ENCODE measurements at places on chromosomes 4 and X.

- DNase-seq: no peak
Measured at GRCh38 chr4:12123707-12124106, 695.0 kb upstream of the HS3ST1 start.

- no peak for DNase-seq
Measured at GRCh38 chr4:158268553-158268952, 58.3 kb downstream of the TMEM144 start.

- DNase-seq: no peak
Measured at GRCh38 chr4:89069481-89069880, 12.5 kb upstream of the FAM13A start.

- no peak for DNase-seq
Measured at GRCh38 chrX:154068560-154068959, 29.0 kb downstream of the MECP2 start.

- no peak for DNase-seq
Measured at GRCh38 chrX:136755411-136755810, 25.3 kb downstream of the ARHGEF6 start.

DNA sequence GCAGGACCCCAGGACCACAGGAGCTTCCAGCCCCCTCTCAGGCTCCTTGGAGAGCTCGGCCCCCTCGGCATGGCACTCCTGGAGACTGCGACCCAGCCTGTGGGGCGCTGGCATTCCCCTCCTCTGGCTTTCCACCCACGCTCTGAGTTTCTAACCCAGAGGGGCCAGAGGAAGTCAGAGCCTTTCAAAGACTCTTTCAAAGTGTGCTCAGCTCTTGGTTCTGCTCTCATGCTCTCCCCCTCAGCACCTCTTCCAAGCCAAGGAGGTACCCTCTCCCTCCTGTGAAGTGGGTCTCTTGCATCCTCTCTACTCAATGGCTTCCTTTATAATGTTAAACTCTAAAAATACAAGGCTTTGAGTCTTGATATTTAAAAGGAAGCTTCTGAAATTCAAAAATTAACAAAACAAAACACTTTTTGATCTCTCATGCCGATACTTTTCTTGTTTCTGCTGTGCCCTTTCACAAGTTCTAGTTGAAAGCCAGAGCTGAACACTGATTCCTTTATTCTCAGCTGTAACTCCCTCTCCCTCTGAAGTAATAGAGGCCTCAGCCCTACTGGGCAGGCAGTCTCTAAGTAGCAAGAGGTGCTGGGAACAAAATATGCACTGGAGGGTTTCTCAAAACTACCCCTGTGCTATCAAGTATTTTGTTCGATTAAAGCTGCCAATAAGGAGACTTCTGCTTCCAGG lies 82.8 kb downstream of the NAT8L start:
- peak; percentile 71 for DNase-seq

- no peak for DNase-seq
Measured at GRCh38 chr4:176009254-176009653, 56.4 kb upstream of the WDR17 start.

DNA sequence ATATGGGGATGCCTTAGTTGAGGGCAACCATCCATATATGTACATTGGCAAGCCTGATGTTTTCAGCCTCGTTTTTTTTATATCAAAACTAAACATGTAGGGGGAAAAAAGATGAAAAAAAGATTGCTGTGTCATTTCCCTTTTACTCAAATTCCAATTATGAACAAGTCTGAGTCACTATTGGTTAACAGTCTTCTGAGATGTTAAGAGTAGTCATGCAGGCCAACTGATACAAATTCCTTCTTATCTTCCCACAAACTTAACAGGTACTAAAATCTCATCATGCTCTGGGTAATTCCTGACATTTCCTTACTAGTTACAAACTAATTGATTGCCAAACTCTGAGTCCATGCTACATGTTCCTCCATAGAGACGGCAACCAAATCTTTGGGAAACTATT lies 222.1 kb downstream of the FRMPD4 start:
- peak; percentile 5 for DNase-seq

DNA sequence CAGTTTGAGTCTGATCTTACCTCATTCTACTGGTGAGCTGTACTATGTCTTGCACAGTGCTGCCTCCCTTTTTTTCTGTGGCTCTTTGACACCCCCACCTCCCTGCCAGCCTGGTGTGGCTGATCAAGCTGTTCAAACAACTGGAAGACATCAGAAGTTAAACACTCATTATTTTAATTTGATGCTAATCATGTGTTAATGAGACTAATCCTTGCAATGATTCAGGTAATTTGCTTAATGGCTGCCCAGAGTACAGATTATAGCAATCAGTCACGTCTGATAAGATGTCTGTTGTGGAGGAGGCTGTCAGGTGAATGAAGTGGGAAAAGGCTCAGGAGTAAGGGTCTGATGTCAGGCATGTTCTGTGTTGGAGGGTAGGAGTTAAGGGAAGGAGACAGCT lies 87.4 kb upstream of the GK2 start:
- DNase-seq: no peak

GRCh38 chrX:43835559-43835958 lies 46.7 kb downstream of the MAOB start:
- no peak for DNase-seq

DNA sequence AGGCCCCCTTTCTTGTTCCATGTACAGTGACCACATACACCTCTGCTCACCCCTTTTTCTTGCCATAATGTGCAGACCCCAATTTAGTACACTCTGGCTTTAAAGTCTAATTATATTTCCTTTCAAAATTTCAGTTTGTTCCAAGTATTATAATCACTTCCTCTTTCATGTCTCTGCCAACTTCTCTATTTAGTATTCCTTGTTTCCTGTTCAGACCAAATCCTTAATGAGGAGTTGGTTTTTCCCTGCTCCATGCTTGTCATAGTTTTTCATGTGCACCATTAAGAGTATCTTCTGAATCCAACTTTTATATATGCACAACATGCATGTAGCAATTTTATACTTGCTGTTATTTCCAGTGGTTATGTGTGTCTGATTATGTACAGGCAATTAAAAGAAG lies 32.3 kb downstream of the USP53 start:
- no peak for DNase-seq

DNA sequence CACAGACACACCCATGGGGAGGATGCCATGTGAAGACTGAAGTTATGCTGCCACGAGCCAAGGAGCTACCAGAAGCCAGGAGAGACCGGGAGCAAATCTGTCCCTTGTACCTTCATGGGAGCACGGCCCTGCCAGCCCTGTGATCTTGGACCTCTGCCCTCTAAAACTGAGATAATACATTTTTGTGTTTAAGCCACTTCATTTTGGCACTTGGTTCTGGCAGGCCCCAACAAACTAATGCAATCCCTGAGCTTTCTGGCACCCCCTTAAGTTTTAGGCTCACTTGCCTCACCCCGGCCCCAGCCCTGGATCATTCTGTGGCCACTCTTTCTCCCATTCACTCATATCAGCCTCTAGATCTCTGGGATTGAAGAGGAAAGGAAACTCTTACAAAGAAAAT lies 35.4 kb downstream of the SEL1L3 start:
- no peak for DNase-seq

DNA sequence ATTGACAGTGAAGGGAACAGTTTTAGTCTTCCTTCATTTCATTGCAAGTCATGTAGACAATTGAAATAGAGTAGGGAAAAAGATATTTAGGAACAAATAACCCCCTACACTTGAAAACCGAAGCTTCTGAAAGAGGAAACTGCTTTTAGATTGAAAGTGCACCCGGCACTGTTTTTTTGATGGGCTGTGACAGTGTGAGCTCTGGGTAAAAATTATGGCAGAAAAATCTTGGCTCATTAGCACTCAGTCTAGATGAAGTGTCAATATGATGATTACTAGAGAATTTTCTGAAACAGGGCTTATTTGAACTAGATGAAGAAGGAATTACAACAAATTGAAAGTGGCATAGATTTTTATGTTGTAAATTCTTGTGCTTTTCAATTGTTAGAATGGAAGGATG lies 1132.4 kb downstream of the RAPGEF2 start:
- no peak for DNase-seq

DNA sequence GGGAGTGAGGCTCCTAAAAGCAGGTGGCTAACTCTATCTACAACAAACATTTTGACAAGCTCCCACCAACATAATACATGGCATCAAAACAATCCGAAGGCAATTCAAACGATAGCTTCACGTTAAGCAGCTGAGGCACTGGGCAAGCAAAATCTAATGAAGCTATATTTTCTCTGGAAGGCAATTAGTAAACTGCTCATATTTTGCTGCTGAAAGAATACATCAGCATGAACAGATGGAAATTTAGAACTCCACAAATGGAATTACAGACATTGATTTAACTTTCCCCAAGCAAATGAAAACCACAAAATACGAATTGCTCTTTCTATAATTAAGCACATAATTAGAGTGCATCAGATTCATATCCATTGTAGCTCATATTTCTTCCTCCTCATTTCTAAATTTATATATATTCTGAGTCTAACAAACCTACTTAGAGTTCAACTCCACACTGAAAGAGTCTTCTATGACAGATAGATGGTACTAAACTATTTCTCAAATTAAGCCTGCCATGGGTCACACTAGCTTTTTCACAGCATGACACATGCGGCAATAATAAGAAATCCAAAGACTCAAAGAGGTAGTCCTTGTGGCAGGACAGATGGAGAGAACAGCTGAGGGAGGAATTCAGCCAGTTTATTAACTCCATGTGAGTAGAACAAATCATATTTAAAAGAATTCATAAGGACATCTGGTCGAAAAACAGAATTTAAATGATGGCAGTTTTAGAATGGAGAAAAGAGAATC lies 305.4 kb downstream of the MAPK10 start:
- no peak for DNase-seq

DNA sequence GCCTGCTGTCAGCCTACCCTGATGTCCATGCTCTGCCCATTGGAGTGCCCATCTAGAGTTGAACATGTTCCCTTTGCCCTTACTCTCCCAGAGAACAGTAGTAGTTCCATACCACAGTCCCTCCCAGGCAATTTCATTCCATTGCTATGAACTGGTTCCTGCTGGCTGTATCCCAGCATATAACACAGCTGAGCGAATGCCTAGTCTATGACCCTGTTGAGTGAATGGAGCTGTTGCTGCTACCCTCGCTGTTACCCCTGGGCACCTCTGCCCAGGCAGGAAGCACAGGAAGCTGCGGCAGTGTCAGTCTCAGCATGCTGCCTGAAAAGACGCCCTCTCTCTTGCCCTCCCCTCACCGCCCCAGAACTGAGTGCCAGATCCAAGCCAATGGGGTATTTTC lies 73.3 kb downstream of the SOX3 start:
- DNase-seq: no peak

GRCh38 chr4:68267433-68267944 lies 22.0 kb upstream of the TMPRSS11B start:
- peak; percentile 20 for DNase-seq

DNA sequence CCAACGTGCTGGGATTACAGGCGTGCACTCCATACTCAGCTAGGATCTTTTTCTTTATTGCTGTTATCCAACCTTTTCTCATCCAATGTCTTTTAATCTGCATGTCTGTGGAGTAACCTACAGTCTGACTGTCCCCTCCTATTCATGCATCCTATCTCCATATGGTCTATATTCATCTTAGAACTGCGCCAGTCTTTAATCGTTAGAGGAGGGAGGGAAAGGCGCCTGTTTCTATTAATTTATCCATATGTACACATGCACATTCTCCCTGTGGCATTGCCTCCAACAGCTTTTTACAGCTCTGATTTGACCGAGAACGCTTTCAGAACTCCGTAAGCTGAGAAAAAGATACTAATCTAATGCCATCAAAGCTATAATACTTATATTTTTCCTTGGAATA lies 9.8 kb downstream of the DCTD start:
- DNase-seq: no peak

DNA sequence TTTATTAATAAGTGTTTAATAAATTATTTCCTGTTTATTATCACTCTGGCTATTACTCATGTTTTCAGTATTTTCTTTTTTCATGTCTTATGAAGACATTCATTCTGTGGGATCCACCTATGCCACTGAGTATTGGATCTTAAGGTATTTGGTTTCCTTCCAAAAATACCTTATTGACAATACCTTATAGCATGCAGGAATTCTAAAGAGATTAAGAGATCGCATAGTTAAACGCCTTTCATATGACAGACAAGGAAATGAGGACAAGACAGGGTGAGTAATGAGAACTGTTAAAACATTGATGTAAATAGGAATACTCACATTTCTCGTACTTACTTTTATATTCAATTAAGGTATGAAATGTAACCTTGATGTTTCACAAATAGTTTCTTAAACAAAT lies 38.2 kb upstream of the TMPRSS11B start:
- no peak for DNase-seq

- DNase-seq: no peak
Measured at GRCh38 chr4:47498899-47499298, 13.8 kb downstream of the ATP10D start.

DNA sequence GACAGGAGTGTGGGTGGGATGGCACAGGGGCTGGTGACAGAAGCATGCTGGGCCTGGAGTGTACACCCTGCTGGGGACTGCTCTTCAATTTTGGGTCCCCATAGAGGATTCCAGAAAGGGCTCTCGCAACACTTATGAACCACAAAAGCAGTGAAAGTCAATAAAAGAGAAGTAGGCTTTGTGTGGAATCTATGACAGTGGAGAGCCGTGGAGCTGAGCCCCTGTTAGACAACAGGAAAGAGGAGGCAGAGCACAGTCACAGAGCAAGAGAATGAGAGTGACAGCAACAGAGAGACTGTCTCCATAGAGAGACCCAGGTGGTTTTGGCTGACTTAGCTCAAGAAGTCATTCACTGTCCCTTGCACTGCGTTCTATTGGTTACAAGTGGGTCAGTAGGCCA lies 135.1 kb upstream of the ATP6AP2 start:
- no peak for DNase-seq

DNA sequence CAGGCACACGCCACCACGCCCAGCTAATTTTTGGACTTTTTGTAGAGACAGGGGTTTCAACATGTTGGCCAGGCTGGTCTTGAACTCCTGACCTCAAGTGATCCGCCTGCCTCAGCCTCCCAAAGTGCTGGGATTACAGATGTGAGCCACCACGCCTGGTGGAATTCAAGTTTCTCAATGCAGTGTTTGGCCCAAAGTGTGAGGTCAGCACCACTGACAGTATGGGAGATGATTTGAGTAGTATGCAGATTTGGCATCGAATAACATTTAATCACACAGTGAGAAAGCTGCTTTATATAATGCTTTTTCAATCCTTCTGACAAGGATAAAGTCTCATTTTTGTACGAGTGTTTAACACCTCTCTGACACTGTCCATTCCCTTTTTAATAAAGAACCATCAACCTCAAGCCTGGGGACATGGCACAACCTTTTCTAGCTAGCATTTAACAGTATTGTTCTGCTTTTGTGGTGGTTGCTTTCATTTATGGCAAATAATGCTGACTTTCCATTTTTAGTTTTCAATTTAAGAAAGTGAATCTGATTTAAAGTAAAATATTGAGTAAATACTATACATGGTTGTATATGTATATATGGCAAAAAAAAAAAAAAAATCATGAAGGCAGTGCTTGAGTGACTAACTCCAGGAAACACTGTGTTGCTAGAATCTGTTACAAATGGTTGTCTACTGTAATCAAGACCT lies 4.3 kb upstream of the NSUN7 start:
- DNase-seq: no peak

- DNase-seq: no peak
Measured at GRCh38 chr4:65021149-65021548, 611.9 kb upstream of the TECRL start.

GRCh38 chr4:118773429-118773792 lies 62.5 kb downstream of the SEC24D start:
- DNase-seq: peak; percentile 73

GRCh38 chrX:53544936-53545335 lies 110.8 kb upstream of the HSD17B10 start:
- no peak for DNase-seq

Data from COLO829 (cell line).